Dermis lymphatic vessel endothelial cell (primary cell): ENCODE measurements at places on chromosomes 3 and 15. TPM values are rescaled to one million over a fixed set of nuclear protein-coding genes. Genes with fewer than 3 reads are reported as not detected.

SCN11A gene
- total RNA-seq = under 0.01 and 0.09 TPM in 2 replicates

CHRM5 gene
- 0.17 and 0.22 TPM in 2 replicates for total RNA-seq

SNRPN gene
- 83.8 and 93.2 TPM in 2 replicates for total RNA-seq

KY gene
- total RNA-seq = not detected in 2 replicates

ACSBG1 gene
- not detected in 2 replicates for total RNA-seq
